ENCODE measurements at places on chromosomes 7 and 10. TPM values are rescaled to one million over a fixed set of nuclear protein-coding genes. Genes with fewer than 3 reads are reported as not detected.

DNA sequence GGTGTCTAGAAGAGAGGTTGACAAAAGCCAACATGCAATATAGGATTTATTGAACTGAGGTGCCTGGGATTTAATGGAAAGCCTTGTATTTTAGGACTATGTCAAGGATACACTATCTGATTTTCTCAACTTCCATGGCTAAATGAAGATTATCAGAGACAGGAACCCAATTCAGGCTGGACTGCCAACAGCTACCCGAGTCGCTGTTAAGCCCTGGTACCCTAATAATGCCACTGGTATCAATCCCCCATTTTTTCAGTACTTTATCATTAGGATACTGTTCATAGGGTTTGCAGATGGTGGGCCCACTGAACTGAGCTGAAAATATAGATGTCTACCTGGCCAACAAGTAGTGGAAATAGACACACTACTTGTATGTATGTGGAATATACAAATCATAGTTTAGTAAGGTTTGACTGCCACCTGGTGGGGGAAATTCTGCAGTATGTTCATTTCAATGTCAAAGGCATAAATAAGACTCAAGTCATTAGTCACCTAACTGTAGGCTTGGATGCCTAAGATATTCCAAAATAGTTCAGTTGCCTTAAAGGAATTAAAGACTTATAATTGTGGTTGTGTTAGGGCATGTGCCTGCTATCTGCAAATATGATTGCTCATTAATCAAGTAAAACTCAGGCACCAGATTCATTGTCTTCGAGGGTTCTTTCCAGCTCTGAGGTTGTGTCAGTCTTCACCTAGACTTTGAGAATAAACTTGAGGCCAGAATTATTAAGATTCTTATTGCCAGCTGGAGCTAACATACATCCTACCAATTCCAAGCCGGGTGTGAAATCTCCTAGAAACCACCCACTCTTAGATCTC is 34.1 kb upstream of the NOBOX start:
- H3K27ac ChIP-seq, result no peak overlapping the region
- H3K4me1 ChIP-seq, result no peaks in the 10 kb centered on the region
- no peaks in the 10 kb centered on the region for H3K36me3 ChIP-seq
- peak; percentile 11 for DNase-seq
- no peaks in the 10 kb centered on the region for H3K27me3 ChIP-seq
- no peak overlapping the region for H3K4me3 ChIP-seq

The SRGN gene
- total RNA-seq, result 658 TPM

DNA sequence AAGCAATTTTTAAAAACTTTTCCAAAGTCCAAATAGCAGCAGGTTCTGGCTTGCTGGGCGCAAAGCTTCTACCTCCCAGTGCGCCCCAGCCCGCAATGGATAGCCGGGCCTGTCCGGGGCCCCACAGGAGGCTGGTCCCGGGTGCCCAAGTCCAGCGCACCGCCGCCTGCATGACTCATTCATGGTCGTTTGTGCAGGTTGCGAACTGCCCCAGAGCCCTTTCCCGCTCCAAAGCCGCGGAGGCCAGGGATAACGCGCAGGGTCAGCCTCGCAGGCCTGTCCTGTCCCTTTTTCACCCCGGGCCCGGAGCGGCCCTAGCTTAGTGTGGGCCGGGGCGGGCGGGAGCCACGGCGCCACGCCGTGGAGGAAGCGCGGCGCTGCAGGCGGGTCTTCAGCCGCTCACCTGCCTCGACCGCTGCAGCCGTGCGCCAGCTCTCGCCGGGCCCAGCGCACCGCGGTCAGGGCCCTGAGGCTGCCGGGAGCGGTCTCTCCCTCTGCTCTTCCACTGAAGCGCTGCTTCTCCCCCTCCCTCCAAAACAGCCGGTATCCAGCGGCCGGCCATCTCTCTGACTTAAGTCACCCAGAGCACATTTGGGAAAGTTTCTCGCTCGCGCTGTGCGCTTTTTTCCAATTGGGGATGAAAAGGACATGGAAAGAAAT is 1.7 kb upstream of the EGR2 start:
- H3K27me3 ChIP-seq, result peaks cover 1% of the 10 kb centered on the region
- H3K4me1 ChIP-seq, result peaks cover 15% of the 10 kb centered on the region
- no peak for DNase-seq
- peak overlapping the region; percentile 72 for H3K27ac ChIP-seq
- H3K4me3 ChIP-seq, result peak overlapping the region; percentile 72

GRCh38 chr10:77172086-77172485 is 465.5 kb downstream of the KCNMA1 start:
- no peaks in the 10 kb centered on the region for H3K36me3 ChIP-seq
- H3K4me3 ChIP-seq, result no peak overlapping the region
- no peaks in the 10 kb centered on the region for H3K4me1 ChIP-seq
- no peaks in the 10 kb centered on the region for H3K27me3 ChIP-seq

GRCh38 chr7:22622116-22622785 is 104.7 kb upstream of the IL6 start:
- no peak for DNase-seq
- H3K4me1 ChIP-seq, result no peaks in the 10 kb centered on the region
- H3K27me3 ChIP-seq, result no peaks in the 10 kb centered on the region
- H3K36me3 ChIP-seq, result no peaks in the 10 kb centered on the region
- H3K27ac ChIP-seq, result no peak overlapping the region

GRCh38 chr7:94941844-94942632 is 34.6 kb downstream of the PPP1R9A start:
- no peaks in the 10 kb centered on the region for H3K4me1 ChIP-seq
- DNase-seq, result no peak
- no peak overlapping the region for H3K27ac ChIP-seq
- no peak overlapping the region for H3K4me3 ChIP-seq
- H3K27me3 ChIP-seq, result no peaks in the 10 kb centered on the region

The XPNPEP1 gene
- total RNA-seq, result 43.7 TPM
